ENCODE measurements at places on chromosomes 1 and 21. TPM values are rescaled to one million over a fixed set of nuclear protein-coding genes. Genes with fewer than 3 reads are reported as not detected.
A peak's percentile ranks its signal among the peaks of the same experiment; 100 is the strongest.

DNA sequence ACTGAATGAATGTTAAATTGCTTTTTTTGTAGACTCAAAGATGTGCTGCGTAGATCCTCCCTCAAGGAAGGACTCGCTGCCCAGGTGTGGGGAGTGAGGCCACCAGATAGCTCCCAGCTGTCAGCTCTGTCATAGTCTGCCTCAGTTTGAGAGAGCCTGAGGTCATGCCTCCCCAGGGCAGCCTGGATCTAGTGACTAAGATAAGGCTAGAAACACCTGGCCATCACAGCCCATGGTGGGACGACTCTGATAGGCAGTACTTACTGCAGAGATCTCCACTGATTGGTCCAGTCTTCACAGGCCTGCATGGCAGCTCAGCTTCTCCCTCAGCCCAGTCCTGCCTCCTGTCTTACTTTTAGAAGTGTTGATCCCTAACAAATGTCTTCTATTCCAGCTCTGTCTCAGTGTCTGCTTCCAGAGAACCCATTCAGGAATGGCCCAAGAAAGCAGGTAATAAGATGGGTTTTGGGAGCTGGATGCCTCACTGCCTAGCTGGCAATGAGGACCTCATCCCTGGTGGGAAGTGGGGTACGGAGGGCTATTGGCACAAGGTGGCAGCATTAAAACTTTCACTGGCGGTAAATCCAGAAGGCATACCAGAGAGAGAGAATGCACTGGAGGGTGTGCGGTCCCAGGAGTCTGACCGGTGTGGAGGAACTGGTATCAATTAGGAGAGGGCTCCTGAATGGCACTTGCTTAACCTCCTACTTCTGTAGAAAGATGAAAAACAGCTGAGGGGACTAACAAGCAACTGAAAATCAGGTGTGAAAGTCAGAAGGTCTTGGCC, 55.3 kb upstream of the GPR37L1 start:
- DNase-seq: no peak

DNA sequence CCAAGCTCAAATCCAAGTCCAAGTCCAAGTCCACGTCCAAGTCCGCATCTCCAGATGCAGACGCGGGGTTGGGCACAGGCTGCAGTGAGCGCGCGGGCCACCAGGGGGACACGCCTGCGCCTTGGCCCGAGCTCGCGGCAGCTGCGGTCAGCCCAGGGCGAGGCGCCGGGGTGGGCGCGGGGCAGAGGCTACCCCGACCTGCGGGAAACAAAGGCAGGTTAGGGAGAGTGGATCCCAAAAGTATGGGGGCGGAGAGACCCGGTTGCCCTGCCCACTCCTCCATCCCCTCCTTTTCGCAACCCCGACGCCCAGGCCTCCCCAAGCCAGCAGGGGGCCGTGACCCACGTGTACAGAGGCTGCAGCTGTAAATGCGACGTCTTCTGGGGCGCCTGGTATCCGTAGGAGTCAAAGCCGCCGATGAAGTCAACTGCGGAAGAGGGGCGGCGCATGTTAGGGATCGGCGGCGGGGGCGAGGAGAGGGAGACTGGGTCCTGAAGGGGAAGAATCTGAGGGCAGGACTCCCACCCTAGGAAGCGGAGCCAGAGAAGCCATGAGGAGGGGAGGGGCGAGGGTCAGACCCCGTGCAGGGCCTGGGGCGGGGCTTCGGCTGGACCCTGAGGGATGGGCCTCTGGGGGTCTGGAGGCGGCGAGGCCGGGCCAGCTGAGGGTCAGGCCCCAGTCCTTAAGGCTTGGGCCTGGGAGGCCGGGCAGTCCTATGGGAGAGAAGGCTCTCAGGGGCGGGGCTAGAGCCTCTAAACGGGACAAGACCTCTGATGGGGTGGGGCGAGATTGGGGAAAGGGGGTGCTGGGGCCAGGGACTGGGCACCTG, 58.0 kb downstream of the NKAIN1 start:
- DNase-seq: peak; percentile 75

- no peak for DNase-seq
Observed at GRCh38 chr1:33615546-33615945, 143.1 kb downstream of the ZSCAN20 start.

- DNase-seq: no peak
Observed at GRCh38 chr1:92399076-92399475, 87.6 kb downstream of the GFI1 start.

GRCh38 chr21:42162831-42163510, 56.0 kb upstream of the ABCG1 start:
- no peak for DNase-seq

GRCh38 chr21:38850277-38850951, 44.7 kb downstream of the ETS2 start:
- no peak for DNase-seq

- DNase-seq: no peak
Observed at GRCh38 chr1:40870135-40870728, 8.1 kb upstream of the CITED4 start.

DNA sequence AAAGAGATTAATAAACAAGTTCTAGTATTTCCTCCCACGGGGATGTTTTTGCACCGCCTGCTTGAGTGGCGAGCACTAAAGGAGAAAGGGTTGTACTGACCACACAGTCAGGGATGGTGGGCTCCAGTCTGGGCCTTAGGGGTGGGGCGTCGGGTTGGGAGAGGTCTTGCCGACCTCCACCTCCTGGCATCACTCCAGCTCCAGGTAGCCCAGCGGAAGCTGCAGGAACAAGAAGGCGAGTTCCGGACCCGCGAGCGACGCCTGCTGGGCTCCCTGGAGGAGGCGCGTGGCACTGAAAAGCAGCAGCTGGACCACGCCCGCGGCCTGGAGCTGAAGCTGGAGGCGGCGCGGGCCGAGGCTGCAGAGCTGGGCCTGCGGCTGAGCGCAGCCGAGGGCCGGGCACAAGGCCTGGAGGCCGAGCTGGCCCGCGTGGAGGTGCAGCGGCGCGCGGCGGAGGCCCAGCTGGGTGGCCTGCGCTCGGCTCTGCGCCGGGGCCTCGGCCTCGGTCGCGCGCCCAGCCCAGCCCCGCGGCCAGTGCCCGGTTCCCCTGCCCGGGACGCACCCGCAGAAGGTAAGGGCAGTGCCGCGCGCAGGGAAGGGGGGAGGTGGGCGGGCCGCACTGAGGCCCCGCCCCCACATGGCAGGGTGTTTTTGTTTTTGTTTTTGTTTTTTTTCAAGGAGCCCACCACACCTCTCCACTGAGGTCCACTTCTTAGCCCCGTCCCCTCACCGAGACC, 19.7 kb downstream of the MFAP2 start:
- peak; percentile 84 for DNase-seq

- DNase-seq: no peak
Observed at GRCh38 chr1:87760654-87761053, 432.0 kb downstream of the LMO4 start.

DNA sequence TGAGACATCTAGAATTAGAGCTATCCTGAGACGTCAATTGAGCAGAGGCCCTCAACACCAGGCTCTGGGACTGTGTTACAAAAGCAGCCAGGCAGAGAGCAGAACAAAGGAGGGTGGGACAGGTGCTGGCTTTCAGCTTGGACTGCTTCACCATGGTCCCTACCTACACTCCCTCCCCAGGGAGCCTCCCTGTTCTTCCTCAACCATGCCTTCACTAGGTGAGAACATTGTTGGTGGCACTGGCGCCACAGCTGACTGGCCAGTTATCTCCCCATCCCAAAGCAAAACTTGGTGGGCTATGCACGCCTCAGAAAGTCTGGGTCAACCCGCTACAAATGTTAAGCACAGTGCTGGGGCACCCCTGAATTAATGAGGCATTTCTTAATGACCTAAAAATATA, 87.8 kb downstream of the NMNAT2 start:
- DNase-seq: no peak

GRCh38 chr1:53328541-53329499, 950 bp upstream of the LRP8 start:
- peak; percentile 52 for DNase-seq

GADD45A gene
- total RNA-seq: 78.8 TPM

DNA sequence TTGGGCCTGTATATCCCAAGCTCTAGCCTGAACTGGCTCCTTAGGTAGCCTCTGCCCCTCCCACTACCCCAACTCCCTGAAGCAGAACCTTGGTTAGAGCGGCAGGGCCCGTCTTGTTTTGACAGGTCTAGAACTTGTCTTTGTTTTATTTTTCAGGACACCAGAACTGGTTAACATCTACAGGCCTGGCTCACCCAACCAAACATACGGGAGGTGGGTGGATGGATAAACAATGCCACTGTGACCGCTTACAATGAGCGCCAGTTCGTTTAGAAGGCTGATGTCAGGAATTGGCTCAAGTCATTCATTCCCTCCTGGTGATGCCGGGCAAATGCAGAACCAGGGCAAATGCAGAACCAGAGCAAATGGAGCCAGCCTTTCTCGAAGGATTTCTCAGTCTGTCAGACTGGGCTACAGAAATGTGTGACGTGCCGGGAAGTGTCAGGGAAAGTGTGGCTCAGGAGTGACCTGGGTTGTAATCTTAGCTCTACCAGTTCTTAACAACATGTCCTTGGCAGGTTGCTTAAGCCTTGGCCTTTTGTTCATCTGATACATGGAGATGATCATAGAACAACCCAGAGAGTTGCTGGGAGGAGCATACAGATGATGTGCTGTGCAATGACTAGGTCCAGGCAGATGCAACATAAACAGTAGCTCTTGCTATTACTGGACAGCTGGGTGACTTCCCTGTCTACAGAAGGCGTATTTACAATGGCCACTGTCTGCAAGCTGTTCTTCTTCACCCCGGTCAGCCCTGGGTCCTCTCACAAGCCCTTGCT, 30.5 kb upstream of the BTG2 start:
- no peak for DNase-seq

GRCh38 chr1:155598842-155599331, 11.1 kb upstream of the MSTO1 start:
- DNase-seq: no peak

DNA sequence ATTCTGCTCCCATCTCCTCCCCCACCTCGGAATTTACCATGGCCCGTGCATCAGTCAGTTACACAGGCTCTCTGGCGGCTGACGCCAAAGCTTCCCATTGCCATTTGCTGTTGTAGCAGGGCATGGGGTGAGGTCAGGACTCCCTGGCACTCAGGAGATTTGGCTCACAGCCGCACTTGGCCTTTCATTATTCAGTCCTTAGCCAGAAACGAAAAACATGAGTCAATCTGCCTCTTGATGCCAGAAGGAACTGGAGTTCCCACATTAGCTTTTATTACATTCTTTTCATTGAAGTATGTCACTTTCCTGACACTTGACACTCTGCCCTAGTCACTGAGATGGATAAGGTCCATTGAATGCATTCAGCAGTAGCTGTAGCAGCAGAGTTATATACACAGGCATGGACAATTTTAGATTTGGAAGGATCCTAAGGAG, 260.6 kb downstream of the CACNA1E start:
- DNase-seq: no peak

GRCh38 chr1:58548371-58548770, 1.8 kb upstream of the OMA1 start:
- DNase-seq: no peak

DNA sequence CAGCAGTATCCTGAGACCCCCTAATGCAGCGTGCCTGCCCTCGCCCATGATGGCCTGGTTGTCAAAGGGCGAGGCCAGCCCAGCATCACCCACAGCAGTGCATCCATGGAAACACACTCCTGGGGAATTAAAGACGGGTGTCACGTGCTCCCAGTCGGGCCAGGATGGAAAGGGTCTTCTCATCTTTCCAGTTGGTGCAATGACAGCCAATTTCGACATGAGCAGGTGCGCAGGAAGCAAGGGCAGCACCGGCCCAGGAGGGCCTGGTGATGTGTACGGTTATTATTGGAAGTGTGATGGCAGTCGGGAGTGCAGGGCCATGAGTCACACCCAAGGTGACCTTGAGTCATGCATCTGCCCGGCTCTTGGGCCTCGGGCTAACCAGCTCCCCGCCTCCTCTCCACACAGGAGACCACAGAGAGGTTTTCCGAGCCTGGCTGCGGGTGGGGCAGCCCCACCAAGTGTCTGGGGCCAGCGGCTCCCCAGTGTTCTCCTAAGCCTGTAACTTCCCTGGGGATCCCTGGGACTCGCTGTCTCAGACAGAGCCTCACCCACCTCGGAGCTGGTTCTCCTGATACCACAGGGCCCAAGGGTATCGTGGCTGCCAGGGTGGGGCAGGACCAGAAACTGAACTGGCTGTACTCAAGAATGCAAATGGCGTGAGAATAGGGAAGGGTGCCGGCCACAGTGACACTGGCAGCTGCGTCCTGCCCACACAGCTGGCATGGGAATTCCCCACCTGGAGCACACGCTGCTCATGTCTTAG, 119.8 kb downstream of the SIK1 start:
- DNase-seq: no peak

GRCh38 chr1:214475746-214476145, 75.7 kb downstream of the PTPN14 start:
- DNase-seq: no peak

LCE1B gene
- total RNA-seq: not detected

RCSD1 gene
- total RNA-seq: 65.6 TPM
